ENCODE measurements at places on chromosomes 3 and 15.

- peaks cover 61% of the 10 kb centered on the region for H3K4me1 ChIP-seq
- H3K36me3 ChIP-seq = no peaks in the 10 kb centered on the region
- peak overlapping the region; percentile 23 for H3K27ac ChIP-seq
- DNase-seq = no peak
- no peaks in the 10 kb centered on the region for H3K27me3 ChIP-seq
Measured at GRCh38 chr3:177351757-177352158, 154.5 kb upstream of the TBL1XR1 start.

DNA sequence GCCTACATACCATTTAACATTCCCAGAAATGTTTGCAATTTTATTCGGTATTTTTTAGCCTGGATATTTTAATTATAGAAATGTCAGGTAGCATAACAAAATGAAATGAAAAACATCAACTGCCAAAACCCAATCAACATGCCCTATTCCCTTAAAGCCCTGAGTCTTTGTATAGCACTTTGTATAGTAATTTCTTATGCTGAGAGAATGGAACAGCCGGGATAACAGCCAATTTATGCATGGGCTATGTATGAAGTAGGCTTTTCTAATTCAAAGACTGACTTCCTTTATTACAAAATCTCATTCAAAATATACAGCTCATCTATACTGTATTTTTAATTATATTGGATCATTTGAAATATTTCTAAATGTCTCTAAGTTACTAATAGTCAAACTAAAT is 513.0 kb upstream of the NAALADL2 start:
- no peaks in the 10 kb centered on the region for H3K27me3 ChIP-seq
- no peak for DNase-seq
- H3K4me3 ChIP-seq = no peak overlapping the region
- no peaks in the 10 kb centered on the region for H3K36me3 ChIP-seq

DNA sequence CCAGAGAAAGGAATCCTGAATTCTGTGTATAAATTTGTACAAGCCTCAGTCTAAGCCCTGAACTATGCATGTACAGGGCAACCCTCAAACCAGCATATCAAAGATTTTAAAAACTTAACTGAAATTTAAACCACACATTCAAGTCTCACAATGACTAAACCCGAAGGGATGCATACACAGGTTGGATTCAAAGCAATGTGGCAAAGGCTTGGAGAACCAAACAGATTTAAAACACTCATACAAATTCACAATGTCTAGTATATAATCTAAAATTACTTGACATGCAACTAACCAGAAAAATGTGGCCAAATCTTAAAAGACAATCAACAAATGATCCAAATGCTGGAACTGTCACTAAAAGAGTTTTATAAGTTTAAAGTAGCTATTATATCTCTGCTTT is 36.4 kb downstream of the CEP152 start:
- no peak overlapping the region for H3K27ac ChIP-seq
- H3K4me1 ChIP-seq = peaks cover 2% of the 10 kb centered on the region
- no peak overlapping the region for H3K4me3 ChIP-seq
- H3K36me3 ChIP-seq = peaks cover 86% of the 10 kb centered on the region
- DNase-seq = no peak
- no peaks in the 10 kb centered on the region for H3K27me3 ChIP-seq

DNA sequence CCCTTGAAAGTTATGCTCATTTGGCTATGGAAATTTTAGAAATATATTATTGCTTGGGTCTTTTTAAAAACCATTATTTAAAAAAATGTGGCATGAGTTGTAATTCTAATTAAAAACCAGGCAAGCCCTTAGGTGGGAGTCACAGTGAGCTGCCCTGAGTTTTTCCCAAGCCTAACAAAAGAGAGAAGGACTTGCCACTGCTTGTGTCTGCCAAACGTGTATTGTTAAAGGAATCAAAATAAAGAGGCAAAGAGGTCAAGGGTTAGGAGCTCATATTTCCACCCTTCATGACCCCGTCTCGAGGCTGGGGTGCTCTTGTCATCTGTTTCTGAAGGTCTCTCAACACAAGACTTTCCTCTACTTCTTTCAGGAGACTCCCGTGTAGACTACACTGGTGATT is 321.1 kb downstream of the ZIC1 start:
- no peaks in the 10 kb centered on the region for H3K36me3 ChIP-seq
- no peak overlapping the region for H3K4me3 ChIP-seq
- H3K27me3 ChIP-seq = no peaks in the 10 kb centered on the region
- no peak for DNase-seq
- H3K27ac ChIP-seq = no peak overlapping the region

- peak overlapping the region; percentile 6 for H3K27ac ChIP-seq
- no peaks in the 10 kb centered on the region for H3K36me3 ChIP-seq
- no peak for DNase-seq
- peaks cover 31% of the 10 kb centered on the region for H3K4me1 ChIP-seq
- H3K27me3 ChIP-seq = no peaks in the 10 kb centered on the region
Measured at GRCh38 chr3:16824081-16824696, 60.6 kb upstream of the PLCL2 start.

GRCh38 chr3:194058189-194058571 is 77.8 kb upstream of the HES1 start:
- H3K36me3 ChIP-seq = no peaks in the 10 kb centered on the region
- peaks cover 15% of the 10 kb centered on the region for H3K4me1 ChIP-seq
- peak; percentile 55 for DNase-seq
- peak overlapping the region; percentile 54 for H3K4me3 ChIP-seq
- H3K27ac ChIP-seq = no peak overlapping the region

GRCh38 chr3:189349772-189350171 is 178.0 kb downstream of the TPRG1 start:
- H3K36me3 ChIP-seq = no peaks in the 10 kb centered on the region
- H3K4me3 ChIP-seq = no peak overlapping the region
- H3K27me3 ChIP-seq = no peaks in the 10 kb centered on the region
- H3K27ac ChIP-seq = no peak overlapping the region
- DNase-seq = no peak

- no peak for DNase-seq
- H3K27me3 ChIP-seq = peaks cover 15% of the 10 kb centered on the region
- H3K4me3 ChIP-seq = no peak overlapping the region
- no peaks in the 10 kb centered on the region for H3K36me3 ChIP-seq
Measured at GRCh38 chr15:71319935-71320334, 204.7 kb downstream of the THSD4 start.

- no peaks in the 10 kb centered on the region for H3K4me1 ChIP-seq
- H3K27ac ChIP-seq = no peak overlapping the region
- no peak for DNase-seq
- no peaks in the 10 kb centered on the region for H3K36me3 ChIP-seq
- H3K27me3 ChIP-seq = no peaks in the 10 kb centered on the region
Measured at GRCh38 chr3:65939801-65940246, 98.9 kb downstream of the MAGI1 start.

DNA sequence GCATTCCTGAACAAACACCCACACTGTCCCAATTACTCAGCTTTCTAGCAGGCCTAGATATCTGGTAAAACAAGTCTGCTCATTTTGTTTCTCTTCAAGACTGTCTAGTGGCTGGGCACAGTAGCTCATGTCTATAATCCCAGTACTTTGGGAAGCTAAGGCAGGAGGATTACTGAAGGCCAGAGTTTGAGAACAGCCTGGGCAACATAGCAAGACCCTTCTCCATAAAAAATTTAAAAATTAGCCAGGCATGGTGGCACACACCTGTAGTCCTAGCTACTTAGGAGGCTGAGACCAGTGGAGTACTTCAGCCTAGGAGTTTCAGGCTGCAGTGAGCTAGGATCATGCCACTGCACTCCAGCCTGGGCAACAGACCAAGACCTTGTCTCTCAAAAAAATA is 6.2 kb upstream of the PTPN23 start:
- peaks cover 8% of the 10 kb centered on the region for H3K4me1 ChIP-seq
- H3K36me3 ChIP-seq = no peaks in the 10 kb centered on the region
- DNase-seq = no peak
- no peak overlapping the region for H3K27ac ChIP-seq
- no peak overlapping the region for H3K4me3 ChIP-seq

DNA sequence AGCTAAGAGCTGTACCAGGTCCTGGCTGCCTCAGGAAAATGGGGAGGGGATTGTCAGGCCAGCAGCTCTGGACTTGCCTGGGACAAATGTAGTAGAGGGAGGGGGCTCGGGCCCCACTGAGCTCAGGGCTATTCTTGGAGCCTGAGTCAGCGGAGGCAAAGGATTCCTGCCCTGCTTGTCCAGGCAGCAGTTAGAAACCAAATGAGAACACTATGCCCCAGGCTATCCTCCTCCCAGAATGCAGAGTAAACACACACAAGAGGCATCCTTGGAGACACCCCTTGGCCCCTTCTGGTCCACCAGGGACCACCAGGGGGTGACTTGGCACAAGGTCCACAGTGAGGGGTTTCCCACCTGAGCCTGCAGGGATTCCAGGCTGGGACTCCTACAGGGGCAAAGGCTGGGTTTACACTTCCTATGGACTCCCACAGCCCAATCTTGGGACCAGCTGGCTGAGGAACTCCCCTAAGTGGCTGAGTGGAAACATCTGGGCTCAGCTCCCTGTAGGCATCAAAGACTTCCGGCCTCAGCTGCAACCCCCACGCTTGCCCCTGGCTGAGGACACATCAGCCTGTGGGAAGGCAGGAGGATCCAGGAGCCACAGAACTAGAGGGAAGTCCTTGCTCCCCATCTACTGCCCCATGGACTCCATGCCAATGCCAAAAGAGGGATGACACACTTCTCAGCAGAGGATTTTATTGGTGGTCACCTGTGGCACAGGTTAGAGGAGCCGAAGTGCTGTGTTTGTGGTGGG is 3.4 kb upstream of the COL7A1 start:
- H3K4me1 ChIP-seq = peaks cover 6% of the 10 kb centered on the region
- DNase-seq = no peak
- H3K4me3 ChIP-seq = no peak overlapping the region
- peaks cover 57% of the 10 kb centered on the region for H3K36me3 ChIP-seq
- peaks cover 22% of the 10 kb centered on the region for H3K27me3 ChIP-seq

- no peak overlapping the region for H3K27ac ChIP-seq
- H3K4me1 ChIP-seq = peaks cover 8% of the 10 kb centered on the region
- no peak overlapping the region for H3K4me3 ChIP-seq
- H3K36me3 ChIP-seq = no peaks in the 10 kb centered on the region
Measured at GRCh38 chr3:195213639-195214315, 57.2 kb downstream of the XXYLT1 start.

DNA sequence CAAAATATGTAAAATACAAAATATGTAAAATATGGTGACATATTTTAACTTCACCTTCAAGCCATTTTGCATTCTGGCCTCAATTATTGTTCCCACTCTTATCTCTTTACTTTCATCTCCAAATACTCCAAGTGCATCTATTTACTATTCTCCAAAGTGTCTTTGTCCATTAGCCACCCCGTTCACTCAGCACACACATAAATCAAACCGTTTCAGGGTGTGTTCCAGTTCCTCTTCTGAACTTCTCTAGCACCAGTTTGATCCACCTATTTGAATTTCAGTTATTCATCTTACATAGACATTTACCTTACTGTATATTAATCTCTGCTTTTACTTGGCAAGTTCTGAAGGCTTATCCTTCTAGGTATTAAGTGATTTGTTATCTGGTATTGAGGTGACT is 45.1 kb downstream of the SGO1 start:
- no peak for DNase-seq
- H3K27ac ChIP-seq = no peak overlapping the region
- H3K4me1 ChIP-seq = no peaks in the 10 kb centered on the region
- no peaks in the 10 kb centered on the region for H3K27me3 ChIP-seq
- no peak overlapping the region for H3K4me3 ChIP-seq

GRCh38 chr3:188911026-188911850 is 260.5 kb upstream of the TPRG1 start:
- H3K27me3 ChIP-seq = no peaks in the 10 kb centered on the region
- H3K27ac ChIP-seq = no peak overlapping the region
- H3K36me3 ChIP-seq = no peaks in the 10 kb centered on the region
- peaks cover 47% of the 10 kb centered on the region for H3K4me1 ChIP-seq
- DNase-seq = no peak

DNA sequence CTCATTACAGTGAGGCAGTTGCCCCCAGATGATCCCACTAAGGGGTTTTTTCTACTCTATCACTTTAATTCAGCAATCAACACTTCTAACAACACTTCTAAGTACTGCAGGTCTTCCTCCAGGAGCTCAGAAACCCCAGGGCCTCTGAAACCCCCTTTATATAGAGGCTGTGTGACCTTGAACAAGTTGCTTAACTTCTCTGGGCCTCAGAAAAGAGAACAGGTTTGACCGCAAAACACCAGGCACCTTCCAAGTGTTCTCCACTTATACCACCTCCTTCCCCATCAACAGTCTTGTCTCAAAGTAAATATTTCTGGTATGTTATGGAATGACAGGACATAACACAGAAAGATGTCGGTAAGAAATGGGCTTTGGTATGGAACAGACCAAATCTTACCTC is 85.7 kb upstream of the WNT5A start:
- H3K4me1 ChIP-seq = no peaks in the 10 kb centered on the region
- H3K27me3 ChIP-seq = no peaks in the 10 kb centered on the region
- DNase-seq = no peak
- H3K4me3 ChIP-seq = no peak overlapping the region

GRCh38 chr3:17116007-17116600 is 231.3 kb downstream of the PLCL2 start:
- H3K27me3 ChIP-seq = no peaks in the 10 kb centered on the region
- no peak overlapping the region for H3K27ac ChIP-seq
- no peak for DNase-seq
- H3K36me3 ChIP-seq = no peaks in the 10 kb centered on the region
- H3K4me1 ChIP-seq = peaks cover 5% of the 10 kb centered on the region

- H3K27ac ChIP-seq = no peak overlapping the region
- no peak for DNase-seq
- no peaks in the 10 kb centered on the region for H3K27me3 ChIP-seq
- no peak overlapping the region for H3K4me3 ChIP-seq
- H3K36me3 ChIP-seq = no peaks in the 10 kb centered on the region
- H3K4me1 ChIP-seq = no peaks in the 10 kb centered on the region
Measured at GRCh38 chr3:151906751-151907150, 33.3 kb downstream of the SUCNR1 start.

- no peaks in the 10 kb centered on the region for H3K27me3 ChIP-seq
- H3K27ac ChIP-seq = no peak overlapping the region
- peaks cover 84% of the 10 kb centered on the region for H3K36me3 ChIP-seq
Measured at GRCh38 chr3:121793078-121793477, 41.8 kb downstream of the IQCB1 start.

DNA sequence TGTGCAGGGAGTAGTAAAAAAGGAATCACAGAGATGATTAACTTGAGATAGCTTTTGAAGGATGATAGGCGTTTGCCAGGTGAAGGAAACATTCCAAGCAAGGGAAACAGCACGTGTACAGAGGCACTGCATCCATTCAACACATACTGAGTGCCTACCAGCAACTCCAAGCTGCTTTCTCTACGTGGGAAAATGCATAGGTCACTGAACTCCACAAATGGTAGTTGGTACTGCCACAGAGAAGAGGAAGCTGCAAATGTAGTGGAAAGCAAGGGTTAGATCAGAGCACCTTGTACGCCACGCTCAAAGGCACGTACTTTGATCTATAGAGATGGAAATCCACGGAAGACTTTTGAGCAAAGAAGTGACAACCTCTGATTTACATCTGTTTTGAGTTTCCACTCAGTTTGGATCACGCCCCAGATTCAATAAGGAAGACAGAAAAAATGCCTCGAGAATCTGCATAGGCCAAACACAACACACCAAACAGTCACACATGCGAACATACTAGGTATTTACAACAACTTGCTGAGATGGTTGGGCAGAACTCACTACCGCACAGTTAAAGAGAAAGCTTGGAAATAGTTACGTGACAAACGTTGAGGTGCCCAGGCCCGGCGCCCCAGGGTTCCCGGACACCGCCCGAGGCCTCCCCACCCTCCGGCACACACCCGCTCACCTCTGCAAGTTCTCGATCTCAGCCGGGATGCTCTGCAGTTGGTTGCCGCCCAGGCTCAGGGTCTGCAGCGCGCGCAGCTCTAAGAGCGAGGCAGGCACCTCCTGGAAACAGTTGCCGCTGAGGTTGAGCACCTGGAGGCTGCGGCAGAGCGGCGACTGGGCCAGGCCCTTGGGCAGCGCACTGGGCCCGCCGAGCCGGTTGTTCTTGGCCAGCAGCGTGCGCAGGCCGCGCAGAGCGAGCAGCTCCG is 826 bp downstream of the LRRC58 start:
- DNase-seq = no peak
- H3K4me3 ChIP-seq = peak overlapping the region; percentile 82
- no peaks in the 10 kb centered on the region for H3K27me3 ChIP-seq
